Fibroblast of lung (primary cell): ENCODE measurements at places on chromosomes 4 and X.
A peak's percentile ranks its signal among the peaks of the same experiment; 100 is the strongest.

- DNase-seq = no peak
These were observed 68.5 kb downstream of the METTL14 start for GRCh38 chr4:118753685-118754084.

GRCh38 chr4:176794651-176795050 lies 1.9 kb upstream of the VEGFC start:
- no peak for DNase-seq

GRCh38 chr4:105630670-105631655 lies 77.5 kb downstream of the INTS12 start:
- no peak for DNase-seq

DNA sequence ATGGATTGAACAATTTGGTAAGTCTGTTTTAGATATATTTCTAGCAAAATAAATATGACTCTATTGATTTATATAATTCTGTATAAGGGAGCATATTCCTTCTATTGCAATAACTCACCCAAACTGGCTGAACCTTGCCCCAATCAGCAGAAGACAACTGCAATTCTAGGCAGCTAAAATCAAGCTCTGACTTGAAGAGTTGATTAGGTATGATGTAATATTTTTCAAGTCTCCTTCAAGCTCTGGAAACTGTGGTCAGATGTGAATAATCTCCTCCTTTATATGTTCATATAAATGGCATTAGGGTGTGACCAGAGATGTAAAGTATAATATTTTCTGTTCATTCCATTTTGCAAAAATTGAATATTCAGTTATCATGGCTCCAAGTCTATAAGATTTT lies 8.2 kb downstream of the RASSF6 start:
- peak; percentile 71 for DNase-seq

DNA sequence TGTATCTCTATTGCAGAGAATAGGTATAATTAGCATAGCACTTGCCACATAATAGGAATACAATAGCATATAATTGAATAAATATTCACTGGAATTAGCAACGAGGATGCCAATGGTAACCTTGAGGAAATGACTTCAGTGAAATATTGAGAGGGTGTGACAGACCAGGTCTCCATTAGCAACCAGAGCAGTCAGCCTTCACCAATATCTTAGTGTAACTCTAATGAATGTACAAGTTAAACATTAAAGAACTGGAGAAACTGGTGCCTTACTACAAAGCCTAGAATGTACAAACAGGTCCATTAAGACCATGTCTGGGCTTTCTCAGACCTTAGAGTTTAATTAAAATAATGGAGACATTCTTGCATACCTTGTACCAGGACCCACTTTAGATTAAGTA lies 143.0 kb downstream of the MAGEB17 start:
- DNase-seq = no peak

DNA sequence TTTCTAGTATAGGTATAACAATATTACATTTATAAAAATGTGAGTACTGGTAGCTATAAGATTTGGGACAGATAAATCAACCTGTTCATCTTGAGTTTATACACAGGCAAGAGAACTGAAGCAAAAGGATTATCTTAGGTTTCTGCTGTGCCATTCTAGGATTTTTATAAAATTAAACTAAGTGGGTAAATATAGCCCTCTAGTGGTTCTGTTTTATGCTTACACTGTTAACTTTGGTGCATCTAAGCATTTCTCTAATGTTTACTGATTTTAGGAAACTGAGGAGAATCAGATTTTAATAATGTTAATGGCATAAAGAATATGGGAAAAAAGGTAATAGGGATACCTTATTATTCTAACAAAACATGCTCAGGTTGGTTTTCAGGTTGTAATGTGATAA lies 1.1 kb upstream of the RRH start:
- DNase-seq = peak; percentile 48

DNA sequence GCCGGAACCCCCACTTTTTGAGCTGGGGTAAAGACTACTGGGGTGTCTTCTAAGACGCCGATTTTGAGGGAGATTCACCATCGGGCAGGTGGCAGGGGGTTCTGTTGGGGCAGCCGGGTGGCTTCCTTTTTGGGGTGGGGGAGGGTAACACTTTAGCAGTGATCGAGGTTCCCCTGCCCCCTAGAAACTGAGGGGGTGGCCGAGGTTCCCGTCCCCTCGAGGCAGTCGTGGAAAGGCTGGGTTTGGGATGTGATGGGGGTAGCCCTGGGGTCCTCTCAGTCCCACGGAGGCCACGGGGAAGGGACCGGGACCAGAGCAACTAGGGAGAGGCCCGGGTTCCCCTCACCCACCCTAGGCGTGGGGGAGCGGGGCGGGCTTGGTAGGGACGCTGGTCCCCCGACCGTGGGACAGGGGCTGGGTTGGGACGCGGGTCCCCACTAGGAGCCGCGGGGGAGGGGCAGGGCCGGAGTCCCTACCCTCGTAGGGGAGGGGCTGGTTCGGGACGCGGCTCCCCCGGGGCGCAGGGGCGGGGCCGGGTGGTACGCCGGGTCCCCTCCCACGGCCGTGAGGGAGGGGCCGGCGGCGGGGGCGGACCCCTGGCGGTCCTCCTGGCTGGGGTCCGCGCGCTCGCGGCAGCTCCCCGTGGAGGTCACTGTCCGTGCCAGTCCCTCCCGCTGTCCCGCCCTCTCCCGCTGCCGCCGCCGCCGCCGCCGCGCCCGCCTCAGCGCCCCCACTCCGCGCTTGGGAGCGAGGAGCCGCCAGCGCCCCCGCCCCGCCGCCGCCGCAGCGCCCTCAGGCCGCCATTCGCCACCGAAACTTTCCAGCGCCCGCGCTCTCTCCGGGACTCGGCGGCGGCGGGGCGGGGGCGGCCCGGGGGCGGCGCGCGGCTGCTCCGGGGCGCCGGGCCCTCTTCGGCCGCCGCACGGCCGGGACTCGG lies at the start of gene TBL1X:
Gene TBL1X (plus strand): TSS at position 624 of the 937 bp plus-strand sequence. CDS start 188,529 bp downstream, outside the sequence.
- DNase-seq = peak; percentile 28

DNA sequence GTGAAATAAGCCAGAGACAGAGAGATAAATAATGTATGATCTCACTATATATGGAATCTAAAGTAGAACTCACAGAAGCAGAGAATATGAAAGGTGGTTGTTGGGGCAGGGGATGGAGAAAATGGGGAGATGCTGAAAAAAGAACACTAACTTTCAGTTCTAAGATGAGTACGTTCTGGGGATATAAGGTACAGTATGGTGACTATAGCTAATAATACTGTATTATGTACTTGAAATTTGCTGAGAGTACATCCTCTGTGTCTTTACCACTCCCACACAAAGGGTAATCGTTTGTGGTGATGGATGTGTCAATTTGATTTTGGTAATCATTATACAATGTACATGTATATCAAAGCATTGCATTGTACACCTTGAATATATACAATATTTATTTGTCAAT lies 6.6 kb downstream of the FBXL5 start:
- DNase-seq = no peak

- no peak for DNase-seq
These were observed 5.3 kb upstream of the ADRA2C start for GRCh38 chr4:3760841-3761240.

- no peak for DNase-seq
These were observed 63.7 kb upstream of the RPL34 start for GRCh38 chr4:108556588-108557200.

DNA sequence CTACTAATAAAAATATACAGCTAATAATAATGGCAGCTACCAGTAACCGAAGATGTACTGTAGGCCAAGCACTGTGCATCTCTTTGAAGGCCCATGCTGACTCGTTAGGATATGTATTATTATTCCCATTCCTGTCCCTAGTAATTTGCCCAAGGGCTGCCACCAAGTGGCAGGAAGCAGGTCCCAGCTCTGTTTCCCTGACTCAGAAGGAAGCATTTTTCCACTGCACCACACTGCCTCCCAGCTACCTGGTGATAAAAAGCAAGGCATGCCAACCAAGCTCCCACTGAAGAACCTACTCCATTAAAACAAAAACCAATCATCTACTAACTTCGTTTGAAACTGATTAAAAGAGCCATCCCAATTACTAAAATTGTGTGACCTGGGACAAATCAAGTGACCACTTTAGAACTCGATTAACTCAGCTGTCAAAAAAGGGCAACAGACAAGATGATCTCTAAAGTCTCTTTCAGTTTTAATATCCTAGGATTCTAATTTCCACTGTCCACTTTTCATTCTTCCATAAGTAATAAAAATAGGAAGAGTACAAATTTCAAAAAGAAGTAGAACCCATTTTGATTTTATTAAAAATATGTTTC lies 24.3 kb upstream of the PGM2 start:
- peak; percentile 80 for DNase-seq

- no peak for DNase-seq
These were observed 45.3 kb downstream of the TENM3 start for GRCh38 chr4:182288534-182288933.

GRCh38 chr4:174521800-174522182 lies 497 bp downstream of the HPGD start:
- no peak for DNase-seq

DNA sequence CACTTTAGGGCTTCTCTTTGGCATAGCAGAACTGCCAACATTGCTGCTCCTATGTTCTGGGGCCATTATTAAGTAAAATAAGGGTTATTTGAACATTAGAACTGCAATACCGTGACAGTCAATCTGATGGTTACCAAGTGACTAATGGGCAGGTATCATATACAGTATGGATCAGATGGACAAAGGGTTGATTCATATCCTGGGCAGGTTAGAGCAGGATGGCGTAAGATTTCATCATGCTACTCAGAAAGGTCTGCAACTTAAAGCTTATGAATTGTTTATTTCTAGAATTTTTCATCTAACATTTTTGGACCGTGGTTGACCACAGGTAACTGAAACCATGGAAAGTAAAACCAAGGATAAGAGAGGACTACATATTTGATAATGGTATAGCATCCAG lies 40.9 kb downstream of the BRCC3 start:
- DNase-seq = no peak

DNA sequence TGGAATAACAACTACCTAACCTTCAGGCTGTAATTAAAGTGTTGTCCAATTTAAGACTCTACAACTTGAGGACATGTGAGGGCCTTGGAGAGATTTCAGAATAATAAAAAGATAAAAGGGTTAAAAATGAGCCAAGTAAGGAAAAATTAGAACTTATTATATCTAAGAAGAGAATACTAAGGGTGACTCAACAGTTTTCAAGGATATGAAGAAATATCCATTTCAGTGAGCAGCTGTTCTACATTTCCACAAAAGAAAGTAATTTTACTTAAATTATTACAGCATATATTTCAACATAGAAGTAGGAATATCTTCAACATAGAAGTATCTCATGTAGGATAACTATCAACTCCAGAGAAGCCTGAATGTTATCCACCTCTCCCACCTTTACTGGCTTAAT lies 11.3 kb downstream of the SNX12 start:
- DNase-seq = peak; percentile 8
